Activated CD4-positive, alpha-beta T cell treated with anti-CD3 and anti-CD28 coated beads for 4 hours (primary cell): ENCODE measurements at places on chromosomes 7 and 10.

GRCh38 chr10:67603086-67603485 is 92.9 kb downstream of the CTNNA3 start:
- no peak for DNase-seq

- DNase-seq: no peak
These were observed 76.7 kb downstream of the CALD1 start for GRCh38 chr7:134856091-134856490.

GRCh38 chr10:103333934-103334520 is 16.9 kb downstream of the PCGF6 start:
- DNase-seq: no peak

DNA sequence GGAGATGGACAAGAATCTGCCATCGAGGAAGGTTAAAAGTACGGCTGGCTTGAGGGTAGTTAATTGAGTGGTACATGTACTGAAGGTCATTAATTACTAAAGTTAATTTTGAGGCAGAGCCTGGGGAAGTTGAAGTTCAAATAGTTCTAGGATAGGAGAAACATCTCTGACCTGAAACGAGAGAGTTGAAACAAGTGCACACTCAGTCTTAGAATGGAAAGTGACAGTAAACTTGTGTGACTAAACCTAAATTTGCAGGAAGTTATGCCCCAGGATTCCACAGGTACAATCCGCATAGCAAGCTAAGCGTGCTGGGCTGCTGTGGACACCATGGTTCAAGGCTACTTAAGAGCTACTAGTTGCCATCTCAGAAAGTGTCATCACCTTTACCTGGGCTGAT is 209.9 kb downstream of the CHCHD3 start:
- no peak for DNase-seq

DNA sequence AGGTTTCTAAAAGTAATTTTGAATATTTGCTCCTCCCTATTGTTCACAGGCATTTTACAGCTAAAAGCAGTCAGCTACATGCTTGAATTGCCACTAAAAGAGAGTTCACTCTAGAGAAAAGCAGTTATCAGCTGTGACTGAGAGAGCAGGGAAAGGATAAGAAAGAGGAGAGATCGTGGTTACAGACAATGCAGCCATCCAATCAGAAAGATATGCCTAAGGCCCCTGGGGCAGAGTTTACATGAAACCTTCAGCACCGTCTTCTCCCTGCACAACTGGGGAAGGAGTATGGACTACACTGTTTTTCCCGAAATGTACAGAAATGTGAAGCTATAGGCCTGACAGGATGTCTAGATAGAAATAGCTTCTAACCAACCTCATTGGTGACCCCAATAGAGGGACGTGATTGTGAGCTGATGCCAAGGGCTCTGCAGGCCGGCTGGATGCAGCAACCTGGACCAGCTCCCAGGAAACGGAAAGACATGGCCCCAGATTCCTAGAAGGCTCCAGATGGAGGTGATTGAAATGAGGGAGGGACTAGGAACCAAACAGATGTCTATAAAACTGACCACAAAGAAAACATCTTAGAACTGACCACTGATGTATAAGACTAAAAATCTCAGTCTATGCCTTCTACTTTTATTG is 3.2 kb upstream of the VSTM4 start:
- DNase-seq: no peak

DNA sequence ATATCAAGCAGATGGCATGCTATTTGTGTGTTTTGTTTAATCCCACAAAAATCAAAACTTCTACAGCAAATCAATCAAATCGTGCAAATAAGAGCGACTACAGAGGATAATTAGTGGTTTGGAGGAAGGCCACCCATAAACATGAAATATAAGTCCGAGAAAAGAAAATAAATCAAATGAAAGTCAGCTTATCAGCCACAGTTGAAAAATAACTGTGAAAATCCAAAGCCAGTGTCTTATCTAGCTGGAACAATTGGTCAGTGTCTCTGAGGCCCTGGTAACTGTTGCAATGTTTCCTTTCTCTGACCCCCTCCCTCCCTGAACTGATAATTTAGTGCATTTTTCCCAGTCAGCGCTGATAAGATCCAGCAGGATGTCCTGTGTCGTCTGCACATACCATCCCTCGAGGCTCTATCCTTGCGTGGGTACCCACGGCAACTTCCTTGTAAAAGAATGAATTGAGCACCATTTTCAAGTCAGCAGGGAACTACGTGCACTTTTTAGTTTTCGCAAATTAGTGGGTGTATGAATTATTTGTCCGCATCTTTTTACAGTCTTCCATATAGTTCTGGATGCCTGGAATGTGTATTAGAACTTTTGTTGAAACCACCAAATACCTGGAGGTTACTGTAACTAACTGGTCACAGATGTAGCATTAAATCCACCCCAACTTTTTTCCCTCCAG is 10.8 kb upstream of the JCAD start:
- no peak for DNase-seq

DNA sequence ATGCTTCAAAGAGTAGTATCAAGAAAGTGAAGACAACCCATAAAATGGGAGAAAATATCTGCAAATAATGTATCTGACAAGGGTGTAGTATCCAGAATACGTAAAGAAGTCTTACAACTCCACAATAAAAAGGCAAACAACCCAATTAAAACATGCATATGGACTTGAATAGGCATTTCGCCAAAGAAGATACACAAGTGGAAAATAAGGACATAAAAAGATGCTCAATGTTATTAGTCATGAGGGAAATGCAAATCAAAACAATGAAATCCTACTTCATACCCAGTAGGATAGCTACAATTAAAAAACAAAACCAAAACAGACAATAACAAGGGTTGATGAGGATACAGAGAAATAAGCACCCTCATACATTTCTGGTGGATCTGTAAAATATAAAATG is 79.2 kb downstream of the NUDCD3 start:
- DNase-seq: no peak

DNA sequence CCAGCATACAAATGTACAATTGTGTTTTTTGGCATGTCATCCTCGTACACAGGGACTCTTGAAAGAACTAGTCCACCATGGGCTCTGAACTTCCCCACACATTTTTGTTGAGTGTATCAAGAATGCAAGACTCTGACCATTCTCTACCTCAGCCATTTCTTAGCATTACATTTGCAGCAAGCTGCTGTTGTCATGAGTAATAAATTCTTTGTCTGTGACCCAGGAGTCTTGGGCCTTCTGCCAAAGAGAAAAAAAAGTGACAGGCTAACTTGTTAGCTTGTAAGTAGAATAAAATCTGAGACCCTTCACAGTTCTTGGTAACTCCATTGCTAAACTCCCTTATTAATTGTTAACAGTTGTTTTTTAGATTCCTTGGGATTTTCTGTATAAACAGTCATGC is 542.3 kb upstream of the MBL2 start:
- no peak for DNase-seq

GRCh38 chr7:98753989-98754479 is 115.8 kb downstream of the TMEM130 start:
- DNase-seq: no peak

DNA sequence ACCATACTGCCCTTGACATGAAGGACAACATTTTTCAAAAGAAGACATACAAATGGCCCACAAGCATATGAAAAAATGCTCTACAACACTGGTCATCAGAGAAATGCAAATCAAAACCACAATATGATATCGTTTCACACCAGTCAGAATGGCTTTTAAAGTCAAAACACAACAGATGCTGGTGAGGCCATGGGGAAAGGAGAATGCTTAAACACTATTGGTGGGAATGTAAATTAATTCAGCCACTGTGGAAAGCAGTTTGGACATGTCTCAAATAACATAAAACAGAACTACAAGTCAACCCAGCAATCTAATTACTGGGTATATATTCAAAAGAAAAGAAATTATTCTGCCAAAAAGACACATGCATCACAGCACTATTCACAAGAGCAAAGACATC is 4.2 kb upstream of the NT5C3A start:
- DNase-seq: no peak

DNA sequence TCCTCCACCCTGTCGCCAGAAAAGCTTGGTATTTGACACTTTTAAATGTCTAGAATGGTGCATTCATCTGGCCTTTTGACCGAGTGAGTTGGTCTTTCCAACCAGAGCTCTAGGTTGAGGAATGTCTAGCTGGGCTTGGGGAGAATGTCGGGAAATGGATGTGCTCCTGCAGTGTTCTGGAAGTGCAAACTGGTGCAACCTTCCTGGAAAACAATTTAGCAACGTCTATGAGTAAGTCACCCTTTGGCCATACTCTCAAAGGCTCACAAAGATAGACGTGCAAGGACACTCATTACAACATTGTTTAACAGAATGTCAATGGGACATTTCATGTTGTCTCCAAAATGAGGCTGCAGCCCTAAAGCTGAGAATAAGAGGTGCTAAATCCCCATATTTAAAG is 12.2 kb upstream of the NMT2 start:
- DNase-seq: no peak

GRCh38 chr7:31788445-31788844 is 101.4 kb downstream of the PPP1R17 start:
- DNase-seq: no peak

GRCh38 chr10:124032087-124032935 is 61.1 kb downstream of the CHST15 start:
- no peak for DNase-seq

DNA sequence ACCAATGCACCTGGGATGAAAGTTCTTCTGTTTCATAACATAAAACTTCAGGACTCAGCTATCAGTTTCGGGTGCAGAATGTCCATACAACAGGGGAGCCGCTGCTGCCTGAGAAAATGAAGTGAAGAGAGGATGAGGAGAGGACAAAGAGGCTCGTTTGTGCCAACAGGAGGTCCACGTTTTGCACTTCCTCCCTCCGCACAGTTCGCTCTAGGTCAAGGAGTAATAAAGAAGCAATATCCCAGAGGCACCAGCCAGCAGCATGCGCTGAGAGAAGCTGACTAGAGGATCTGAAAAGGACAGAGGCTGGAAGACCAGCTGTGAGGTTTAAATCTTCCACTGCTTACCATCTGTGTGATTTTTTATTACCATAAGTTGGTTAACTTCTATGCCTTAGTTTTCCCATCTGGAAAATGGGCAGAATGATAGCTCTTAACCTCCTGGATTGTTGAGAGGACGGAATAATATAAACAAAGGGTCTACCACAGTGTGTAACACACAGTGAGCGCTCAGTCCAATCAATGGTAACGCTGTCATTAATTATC is 709 bp downstream of the GPAM start:
- no peak for DNase-seq

DNA sequence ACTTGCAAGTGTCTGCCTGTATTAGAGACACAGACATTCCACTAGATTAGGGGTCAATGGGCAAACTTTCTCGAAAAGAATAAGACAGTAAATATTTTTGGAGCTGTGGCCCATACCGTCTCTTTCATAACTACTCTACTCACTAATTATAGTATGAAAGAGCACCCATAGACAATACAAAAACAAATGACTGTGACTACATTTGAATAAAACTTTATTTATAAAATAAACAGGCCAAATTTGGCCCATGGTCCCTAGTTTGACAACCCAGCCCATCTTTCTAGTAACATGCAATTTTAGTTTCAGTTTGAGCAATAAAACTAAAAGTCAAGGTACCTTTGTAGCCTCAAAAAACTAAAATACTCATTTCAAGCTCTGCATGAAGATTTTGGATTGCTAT is 294.6 kb downstream of the PARD3 start:
- no peak for DNase-seq

- DNase-seq: no peak
These were observed 23.9 kb upstream of the HDAC9 start for GRCh38 chr7:18471476-18472160.

DNA sequence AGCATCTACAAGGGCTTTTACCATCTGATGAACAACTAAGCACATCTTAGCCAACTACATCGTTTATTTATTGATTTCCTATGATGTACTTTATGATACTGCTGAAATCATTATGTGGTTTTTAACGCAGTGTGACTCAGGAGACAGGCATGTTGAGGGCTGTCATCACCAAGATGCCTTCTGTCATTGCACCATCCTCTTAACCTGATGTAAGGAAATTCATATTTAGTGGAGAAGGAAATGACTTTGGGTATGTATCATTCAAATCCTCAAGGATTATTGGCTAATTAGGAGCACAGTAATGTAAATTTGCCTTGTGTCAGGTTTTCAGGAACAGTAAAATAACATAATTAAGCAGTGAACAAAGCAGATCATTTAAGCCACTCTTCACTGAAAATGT is 138.5 kb upstream of the MGMT start:
- DNase-seq: no peak

GRCh38 chr10:98269435-98269912 is 1.5 kb upstream of the LOXL4 start:
- no peak for DNase-seq

DNA sequence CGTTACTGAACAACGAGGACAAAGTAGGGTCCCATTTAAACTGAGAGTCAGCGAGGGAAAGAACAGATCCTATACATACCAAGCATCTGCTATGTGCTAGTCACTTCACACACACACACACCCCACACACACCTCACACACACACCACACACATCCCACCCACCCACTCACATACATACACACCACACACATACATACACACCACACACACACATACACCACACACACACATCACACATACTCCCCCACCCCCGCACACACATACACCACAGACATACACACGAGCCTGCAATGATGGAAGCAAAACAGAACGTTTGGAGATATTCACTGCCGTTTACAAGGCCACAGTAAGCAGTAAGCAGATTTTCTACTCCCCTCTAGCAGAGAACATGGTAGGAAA is 607 bp upstream of the GRB10 start:
- no peak for DNase-seq

- no peak for DNase-seq
These were observed 285.2 kb downstream of the DNAJB6 start for GRCh38 chr7:157622000-157622399.

DNA sequence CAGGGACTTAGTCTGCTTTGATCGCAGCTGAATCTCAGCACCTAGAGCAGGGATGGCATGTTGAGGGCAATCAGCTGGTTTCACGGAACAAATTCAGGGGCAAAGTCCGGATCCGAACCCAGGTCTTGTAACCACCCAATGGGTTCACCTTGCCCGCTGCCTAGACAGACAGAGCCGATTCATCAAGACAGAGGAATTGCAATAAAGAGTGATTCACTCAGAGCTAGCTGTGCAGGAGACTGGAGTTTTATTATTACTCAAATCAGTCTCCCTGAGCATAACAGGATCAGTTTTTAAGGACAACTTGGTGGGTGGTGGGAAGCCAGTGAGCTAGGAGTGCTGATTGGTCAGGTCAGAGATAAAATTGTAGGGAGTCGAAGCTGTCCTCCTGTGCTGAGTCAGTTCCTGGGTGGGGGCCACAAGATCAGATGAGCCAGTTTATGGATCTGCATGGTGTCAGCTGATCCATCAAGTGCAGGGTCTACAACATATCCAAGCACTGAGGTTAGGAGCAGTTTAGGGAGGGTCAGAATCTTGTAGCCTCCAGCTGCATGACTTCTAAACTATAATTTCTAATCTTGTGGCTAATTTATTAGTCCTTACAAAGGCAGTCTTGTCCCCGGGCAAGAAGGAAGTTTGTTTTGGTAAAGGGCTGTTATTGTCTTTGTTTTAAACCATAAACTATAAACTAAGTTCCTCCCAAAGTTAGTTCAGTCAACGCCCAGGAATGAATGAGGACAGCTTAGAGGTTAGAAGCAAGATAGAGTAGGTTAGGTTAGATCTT is 43.5 kb upstream of the CHST3 start:
- DNase-seq: no peak

- no peak for DNase-seq
These were observed 91.3 kb downstream of the CACNB2 start for GRCh38 chr10:18231480-18231879.
